MV-4-11 (cell line): ENCODE measurements at places on chromosomes 7 and 10.

DNA sequence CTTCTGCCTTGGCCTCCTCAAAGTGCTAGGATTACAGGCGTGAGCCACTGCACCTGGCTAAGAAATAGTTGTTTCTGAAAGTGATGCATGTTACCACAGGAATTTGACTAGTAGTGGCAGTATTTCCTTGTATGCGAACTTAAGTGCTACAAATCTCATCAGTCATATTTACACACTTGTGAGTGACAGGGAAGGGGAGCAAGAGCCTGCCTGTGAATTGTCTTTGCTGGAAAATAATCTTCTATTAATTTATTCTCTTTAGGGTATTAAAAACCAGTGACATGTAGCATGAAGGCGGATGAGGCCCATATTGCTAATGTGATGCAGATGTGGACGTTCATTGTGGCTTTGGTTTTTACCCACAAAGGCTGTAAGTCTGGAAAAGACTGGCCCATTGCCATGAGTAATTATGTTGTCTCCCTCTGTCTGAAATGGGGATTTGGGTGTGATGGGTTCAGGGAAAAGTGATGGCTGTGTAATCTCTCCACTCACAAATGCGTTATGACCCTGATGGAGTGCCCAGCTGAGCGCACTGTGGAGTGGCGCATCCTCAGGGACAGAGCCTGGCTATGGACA is 97.6 kb downstream of the CCNY start:
- DNase-seq: peak; percentile 58

- DNase-seq: no peak
Observed at GRCh38 chr7:71612911-71613310, 481.0 kb downstream of the GALNT17 start.

- DNase-seq: no peak
Observed at GRCh38 chr10:78283069-78283682, 249.5 kb downstream of the RPS24 start.

GRCh38 chr10:25698638-25699037 is 235.4 kb upstream of the MYO3A start:
- no peak for DNase-seq

- no peak for DNase-seq
Observed at GRCh38 chr7:35657125-35657524, 37.8 kb downstream of the HERPUD2 start.
